Stimulated activated CD4-positive, alpha-beta T cell treated with anti-CD3 and anti-CD28 coated beads, Interleukin-1b, Interleukin-23, amount 100 ng/mL, for 1 hour (primary cell): ENCODE measurements at places on chromosomes 7 and 10.

GRCh38 chr7:117011419-117012260 is 58.3 kb downstream of the ST7 start:
- DNase-seq, result no peak

DNA sequence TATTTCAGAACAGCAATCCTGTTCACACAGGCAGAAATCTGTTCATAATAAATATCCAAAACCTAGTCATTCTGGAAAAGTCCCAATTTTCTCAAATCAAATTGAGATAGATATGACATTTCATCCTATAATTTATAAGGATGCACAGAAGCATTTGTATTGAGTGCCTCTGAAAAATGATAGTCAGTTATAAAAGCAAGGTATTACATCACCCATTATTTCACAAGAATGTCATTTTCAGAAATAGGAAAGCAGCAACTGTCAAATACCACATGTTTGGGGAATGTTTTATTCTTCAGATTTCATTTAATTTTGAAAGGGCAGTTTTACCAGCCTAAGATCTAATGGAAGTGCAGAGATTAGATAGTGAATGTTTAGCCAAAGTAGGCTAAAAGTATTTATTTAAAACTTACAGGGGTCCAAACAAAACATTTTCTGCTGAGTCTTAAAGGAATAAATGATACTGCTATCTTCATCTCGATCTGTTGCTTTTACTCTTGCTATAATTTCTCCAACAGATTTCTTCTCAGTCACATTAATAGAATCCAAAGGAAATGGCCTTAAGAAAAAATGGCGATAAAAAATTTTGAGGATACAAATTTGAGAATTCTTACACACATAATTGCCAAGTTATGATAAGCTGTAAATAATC is 185.8 kb downstream of the HGF start:
- DNase-seq, result no peak

GRCh38 chr7:97008275-97008917 is 3.0 kb downstream of the DLX6 start:
- DNase-seq, result no peak

- no peak for DNase-seq
Observed at GRCh38 chr10:114519306-114519669, 115.0 kb upstream of the AFAP1L2 start.

DNA sequence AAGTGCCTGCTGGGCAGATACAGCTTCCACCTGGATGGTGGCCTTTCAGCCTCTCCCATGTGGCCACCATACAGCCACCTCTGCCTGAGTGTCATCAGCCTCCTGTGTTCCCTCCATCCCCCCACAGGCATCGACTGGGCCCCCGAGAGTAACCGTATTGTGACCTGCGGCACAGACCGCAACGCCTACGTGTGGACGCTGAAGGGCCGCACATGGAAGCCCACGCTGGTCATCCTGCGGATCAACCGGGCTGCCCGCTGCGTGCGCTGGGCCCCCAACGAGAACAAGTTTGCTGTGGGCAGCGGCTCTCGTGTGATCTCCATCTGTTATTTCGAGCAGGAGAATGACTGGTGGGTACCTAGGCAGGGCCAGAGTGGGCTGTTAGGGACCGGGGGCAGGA is 13.4 kb downstream of the ARPC1B start:
- DNase-seq, result no peak

- no peak for DNase-seq
Observed at GRCh38 chr7:153470004-153470671, 582.1 kb upstream of the DPP6 start.

DNA sequence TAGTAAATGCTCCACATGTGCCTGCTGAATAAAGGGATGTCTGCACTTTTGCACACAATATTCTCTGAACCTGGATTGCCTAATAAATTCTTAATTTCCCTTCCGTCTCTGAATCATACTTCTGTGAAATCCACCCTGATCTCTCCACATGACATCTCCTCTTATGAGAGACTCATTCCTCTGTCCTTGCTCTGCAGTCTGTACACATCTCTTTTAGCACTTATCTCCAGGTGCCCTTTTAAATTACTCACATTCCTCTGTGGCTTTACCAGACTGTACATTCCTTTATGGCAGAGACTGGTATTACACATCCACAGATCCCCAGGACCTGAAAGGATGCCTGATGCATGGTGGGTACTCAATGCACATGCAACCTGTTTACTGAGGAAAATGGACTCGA is 527.6 kb downstream of the PHTF2 start:
- no peak for DNase-seq

DNA sequence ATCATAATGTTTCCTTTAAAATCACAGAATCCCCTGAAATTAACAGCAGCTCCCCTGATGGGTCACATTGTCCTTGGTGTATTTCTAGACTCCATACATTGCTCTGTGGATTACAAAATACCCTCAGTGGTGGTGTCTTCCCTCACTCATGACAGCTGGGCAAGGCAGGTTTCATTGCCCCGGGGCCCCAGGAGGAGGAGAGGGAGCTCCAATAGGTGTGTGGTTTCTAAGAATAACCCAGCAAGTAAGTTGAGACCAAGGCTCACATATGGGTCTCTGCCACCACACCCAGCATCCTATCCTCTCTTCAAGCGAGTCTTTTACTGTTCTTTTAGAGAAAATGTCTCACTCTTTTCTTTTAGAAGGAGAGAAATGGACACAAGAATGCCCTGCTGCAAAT is 63.6 kb downstream of the PKD1L1 start:
- no peak for DNase-seq

DNA sequence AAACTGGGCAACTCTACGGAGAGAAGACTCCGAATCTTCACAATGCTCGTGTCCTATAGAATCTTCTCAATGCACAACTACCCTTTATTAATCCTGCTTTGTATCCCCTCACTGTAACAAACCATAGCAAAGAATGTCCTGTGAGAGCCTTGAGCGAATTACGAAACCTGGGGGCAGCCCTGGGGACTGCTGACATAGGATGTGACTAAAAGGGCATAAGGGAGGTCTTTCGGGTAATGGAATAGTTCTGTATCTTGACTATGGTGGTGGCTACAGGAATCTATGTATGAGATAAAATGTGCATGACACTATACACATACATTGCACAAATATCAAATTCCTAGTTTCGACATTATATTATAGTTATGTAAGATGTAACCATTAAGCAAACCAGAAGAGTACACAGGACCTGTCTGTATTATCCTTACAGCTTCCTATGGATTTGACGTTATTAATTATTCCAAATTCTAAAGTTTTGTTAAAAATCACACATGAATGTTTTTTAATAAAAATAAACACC is 162.5 kb upstream of the KCTD7 start:
- DNase-seq, result no peak

DNA sequence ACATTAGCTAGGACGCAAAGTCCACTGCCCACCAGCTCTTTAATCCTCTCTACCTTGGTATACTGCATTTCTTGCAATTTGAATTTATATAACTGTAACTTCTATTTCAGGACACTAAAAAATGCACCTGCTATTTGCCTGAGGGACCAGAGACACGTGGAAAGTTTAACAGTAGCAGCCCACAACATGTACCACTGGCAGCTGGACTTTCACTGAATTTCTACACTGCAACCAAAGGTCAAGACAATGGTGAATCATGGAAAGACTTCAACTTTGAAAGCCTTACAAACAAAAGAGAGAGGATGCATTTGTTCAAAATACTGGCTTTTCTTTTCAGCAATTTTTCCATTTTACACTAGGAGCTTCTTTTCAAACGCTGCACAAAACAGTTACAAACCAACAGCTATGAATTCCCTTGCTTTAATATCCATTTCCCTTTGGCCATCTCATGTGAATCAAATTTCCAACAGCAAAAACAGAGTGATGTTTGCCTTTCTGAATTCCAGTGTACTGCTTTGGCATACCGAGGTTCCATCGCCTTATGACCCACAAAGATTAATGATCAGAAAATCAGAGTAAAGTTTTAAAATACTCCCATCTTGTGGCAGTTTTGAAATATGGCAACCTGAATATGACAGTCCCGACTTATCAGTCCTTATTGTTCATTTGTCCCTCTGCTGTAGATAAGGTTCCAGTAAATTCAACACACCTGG is 29.9 kb upstream of the HNRNPH3 start:
- no peak for DNase-seq

GRCh38 chr10:74916283-74916682 is 89.9 kb downstream of the KAT6B start:
- no peak for DNase-seq

- no peak for DNase-seq
Observed at GRCh38 chr10:57218382-57218781, 857.3 kb upstream of the ZWINT start.

DNA sequence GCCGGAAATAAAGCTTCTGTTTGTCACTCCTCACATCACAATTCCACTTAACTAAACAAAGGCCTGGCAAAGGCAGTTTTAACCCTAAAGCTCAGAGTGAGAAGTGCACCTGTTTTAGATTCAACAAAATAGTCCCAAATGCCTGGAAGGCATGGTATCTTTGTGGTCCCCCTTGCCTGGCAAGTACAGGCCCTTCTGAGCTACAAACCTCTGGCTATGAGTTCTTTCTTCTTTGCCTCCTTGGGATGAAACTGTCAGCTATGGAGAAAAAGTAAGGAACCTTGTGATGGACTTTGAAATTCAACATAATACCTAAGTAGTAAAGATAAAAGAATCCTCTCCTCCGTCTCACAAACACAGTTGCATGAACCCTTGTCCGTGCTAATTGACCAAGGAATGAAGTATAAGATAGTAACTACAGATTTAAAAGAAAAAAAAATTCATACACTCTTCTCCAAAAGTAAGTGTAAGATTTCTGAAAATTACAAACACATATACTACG is 244.5 kb upstream of the ETV1 start:
- no peak for DNase-seq

- DNase-seq, result no peak
Observed at GRCh38 chr10:133140417-133141143, 19.4 kb upstream of the KNDC1 start.

- DNase-seq, result no peak
Observed at GRCh38 chr10:124703778-124704427, 40.3 kb downstream of the FAM53B start.

DNA sequence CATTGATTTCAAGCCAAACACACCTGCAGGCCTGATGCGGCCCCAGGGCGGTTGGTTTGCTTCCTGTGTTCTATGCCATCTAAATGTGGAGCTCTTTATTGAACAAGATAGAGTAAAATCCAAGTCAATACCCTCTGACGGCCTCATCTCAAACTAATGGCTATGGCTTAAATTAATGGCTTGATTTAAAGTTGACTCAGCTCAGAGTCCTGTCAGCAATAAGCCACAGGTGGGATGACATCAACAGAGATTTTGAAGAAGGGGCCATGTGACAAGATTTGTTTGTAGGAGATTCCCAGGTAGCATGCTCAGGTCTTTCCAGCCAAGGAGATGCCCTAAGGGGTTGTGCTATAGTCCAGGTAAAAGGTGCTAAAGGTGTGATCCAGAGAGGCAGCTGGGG is 66.7 kb upstream of the ZNF32 start:
- DNase-seq, result no peak

DNA sequence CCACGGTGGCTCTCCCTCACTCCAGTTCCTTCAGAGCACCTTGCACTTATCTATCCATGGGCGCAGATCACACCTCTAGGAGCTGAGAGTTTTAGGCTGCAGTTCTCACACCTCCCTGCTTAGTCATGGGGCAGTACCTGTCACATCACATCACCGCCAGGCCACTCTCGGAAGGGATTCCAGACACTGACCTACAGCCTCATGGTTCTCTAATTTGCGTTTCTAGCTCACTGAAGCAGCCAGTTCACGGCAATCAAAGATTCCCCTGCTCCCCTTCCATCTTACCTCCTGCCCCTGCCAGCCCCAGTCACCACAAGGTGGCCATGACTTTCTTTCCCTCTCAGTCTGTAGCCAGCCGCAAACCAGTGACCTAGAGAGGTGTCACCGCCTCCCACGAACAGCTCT is 34.2 kb downstream of the ADRB1 start:
- no peak for DNase-seq

DNA sequence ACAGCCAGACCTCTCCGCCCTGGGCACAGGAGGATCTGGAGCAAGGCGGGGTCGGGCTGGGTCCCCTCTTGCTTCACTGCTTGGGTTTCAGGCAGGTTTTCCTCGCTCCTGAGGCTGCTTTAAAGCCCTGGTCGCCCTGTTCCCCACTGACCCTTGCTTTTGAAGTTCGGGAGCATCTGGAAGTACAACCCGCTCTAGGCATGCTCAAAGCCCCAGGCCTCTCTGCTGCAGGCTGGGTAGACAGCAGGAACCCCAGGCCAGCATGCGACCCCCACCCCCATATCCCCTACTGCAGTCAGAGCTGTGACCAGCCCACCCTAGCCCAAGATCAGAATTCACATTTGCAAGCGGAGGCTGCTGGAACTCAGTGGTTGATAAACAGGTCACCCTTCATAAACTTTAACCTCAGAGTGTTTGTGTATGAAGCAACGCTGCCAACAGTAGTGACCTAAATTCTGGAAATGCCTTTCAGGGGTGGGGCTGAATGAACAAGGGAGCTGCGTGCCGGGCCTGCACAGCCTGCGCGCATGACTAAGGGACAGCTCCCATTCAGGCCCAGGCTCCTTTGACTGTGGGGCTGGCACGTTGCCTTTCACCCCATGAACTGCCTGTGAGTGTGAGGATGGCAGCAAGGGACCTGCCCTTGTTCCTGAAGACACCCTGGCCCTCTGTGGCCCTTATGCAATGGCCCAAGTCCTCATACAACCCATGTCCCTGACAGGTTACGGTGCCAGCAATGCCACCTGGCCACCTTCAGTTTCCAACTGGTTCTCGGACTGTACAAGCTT is 52.5 kb downstream of the PROSER2 start:
- DNase-seq, result no peak

DNA sequence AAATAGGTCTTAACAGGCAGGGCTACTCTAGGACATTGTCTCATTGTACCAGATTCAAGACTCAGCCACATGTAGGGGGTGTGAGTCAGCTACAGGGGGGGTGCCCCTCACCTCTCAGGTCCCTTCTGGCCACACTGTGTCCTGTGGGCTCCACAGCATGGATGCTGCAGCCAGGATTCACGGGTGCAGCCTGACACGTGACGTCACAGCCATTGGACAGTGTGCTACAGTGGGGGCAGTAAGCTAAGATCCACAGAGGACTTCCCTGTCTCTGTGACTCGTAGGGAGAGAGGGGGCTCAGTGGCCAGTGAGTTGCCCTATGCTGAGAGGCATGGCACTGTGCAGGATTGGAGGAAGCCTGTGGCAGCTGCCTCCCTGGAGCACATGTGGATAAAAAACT is 77.9 kb downstream of the TMEM178B start:
- no peak for DNase-seq

DNA sequence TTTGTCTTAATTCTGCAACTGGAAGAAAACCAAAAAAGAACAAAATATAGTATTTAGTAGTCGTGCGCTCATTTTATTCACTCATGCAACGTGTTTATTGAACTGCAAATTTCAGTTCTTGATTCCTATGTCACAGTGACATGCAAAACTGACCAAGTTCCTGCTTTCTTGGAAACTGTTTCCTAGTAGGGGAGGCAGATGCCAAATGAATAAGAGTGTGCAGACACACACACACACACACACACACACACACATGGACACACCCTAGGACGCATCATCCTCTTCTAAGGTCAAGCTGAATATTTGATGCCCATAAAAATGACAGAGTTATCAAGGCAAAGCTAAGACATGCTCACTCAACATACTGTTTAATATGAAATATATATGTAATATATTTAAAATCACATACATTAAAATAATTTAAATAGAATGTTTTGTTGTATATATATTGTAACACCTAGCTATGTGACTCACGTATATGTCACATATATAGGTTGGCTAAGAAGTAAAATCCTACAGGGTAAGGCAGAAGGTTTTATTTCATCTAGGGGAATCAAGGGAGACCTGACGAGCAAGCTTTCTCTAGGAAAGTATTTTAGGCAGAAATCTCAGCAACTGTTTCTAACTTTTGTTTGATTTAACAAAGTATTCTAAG is 79.6 kb downstream of the SVIL start:
- DNase-seq, result no peak
